ENCODE measurements at places on chromosomes 12 and 14. TPM values are rescaled to one million over a fixed set of nuclear protein-coding genes. Genes with fewer than 3 reads are reported as not detected.
A peak's percentile ranks its signal among the peaks of the same experiment; 100 is the strongest.

The RHOJ gene
- total RNA-seq, result 14.2 TPM

The SLC6A15 gene
- not detected for total RNA-seq

DNA sequence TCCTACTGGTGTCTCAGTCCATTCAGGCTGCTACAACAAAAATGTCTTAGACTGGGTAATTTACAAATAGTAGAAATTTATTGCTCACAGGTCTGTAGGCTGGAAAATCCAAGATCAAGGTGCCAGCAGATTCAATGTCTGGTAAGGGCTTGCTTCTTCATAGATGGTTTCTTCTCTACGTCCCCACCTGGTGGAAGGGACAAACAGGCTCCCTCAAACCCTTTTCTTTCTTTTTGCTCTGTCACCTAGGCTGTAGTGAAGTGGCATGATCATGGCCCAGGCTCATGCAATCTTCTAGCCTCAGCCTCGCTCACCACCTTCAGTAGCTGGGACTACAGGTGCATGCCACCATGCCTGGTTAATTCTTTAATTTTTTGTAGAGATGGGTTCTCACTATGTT is 106.8 kb upstream of the RPH3A start:
- DNase-seq, result no peak

The LTB4R2 gene
- total RNA-seq, result 1.6 TPM

The FSCB gene
- not detected for total RNA-seq

- no peak for DNase-seq
These were observed 114.4 kb upstream of the DIO2 start for GRCh38 chr14:80325688-80326087.

GRCh38 chr12:103913100-103913499 is 17.1 kb upstream of the HSP90B1 start:
- DNase-seq, result no peak

DNA sequence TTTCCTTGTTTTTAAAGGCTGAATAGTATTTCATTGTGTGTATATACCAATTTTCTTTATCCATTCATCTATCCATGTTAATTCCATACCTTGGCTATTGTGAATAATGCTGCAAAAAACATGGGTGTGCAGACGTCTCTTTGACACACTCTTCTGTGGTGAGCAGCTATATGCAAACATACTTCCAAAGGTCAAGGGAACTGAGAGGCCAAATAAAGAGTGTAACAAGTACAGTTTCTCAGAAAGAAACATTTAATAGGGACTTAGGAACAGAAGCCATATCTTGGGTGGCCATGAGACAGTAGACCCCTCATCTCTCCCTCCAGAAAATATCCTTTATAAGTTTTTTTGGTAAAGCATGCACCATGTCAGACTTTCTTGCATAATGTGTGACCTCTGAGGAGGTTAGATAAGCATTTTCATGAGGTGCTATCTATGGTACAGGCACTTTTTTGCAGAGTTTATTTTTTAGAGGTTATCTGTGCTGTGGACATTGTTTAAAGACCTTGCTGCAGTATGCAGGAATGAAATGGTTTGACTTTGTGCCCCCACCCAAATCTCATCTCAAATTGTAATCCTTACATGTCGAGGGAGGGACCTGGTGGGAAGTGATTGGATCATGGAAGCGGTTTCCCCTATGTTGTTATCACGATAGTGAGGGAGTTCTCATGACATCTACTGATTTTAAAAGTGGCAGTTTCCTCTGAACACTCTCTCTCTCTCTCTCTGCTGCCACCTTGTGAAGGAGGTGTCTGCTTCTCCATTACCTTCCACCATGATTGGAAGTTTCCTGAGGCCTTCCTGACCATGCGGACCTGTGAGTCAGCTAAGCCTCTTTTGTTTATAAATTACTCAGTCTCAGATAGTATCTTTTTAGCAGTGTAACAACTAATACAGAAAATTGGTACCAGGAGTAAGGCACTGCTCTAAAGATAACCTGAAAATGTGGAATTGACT is 1202.3 kb downstream of the GALC start:
- DNase-seq, result no peak

The ADAM20 gene
- 0.42 TPM for total RNA-seq

The IL22 gene
- not detected for total RNA-seq

The SETD1B gene
- 13.0 TPM for total RNA-seq

The SAMD4A gene
- total RNA-seq, result 150 TPM

DNA sequence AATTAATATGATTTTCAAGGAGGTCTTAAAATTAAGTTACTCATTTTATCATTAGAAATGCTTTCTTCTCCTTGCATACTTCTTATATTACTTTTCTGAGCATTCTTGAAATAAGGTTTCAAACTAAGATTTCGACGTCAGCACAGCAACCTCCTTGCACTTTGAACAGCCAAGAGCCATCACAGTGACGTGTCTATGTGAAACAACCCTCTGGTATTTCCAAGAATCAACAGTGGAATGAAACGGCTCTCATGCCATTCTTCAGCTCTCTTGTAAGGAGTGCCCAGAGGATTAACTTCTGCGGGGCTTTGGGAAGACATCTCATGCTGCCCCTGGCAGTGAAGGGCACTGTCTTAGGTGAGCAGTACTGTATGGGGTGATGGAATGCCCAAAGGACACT is 109.2 kb downstream of the EFCAB11 start:
- no peak for DNase-seq

The STYK1 gene
- total RNA-seq, result not detected

The PRH2 gene
- not detected for total RNA-seq

The CCDC88C gene
- total RNA-seq, result 5.4 TPM

The PUS7L gene
- total RNA-seq, result 8.7 TPM

The CIT gene
- 3.0 TPM for total RNA-seq

GRCh38 chr12:71476513-71476912 is 36.9 kb downstream of the LGR5 start:
- DNase-seq, result peak; percentile 33
